Spinal cord (tissue), 10 donors: ENCODE measurements at places on chromosomes 2 and 18.

DNA sequence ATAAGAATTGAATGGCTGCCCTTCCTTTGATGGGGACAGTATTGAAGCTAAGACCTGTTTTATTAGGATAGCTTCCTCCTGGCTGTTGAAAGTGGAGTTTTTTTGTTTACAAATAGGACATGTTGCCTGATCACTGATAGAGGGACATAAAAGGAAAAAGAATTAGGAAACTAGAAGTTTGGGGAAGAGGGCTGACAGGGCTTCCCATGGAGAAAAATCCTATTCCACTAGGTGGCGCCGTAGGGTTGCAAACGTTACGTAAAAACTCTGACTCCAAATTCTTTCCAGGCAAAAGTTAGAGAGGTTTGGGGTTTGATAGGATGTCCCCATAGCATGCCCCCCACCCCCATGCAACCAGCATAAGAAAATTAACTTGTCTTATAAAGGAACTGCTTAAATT lies 11.1 kb upstream of the RBFA start:
- H3K27me3 ChIP-seq, result no peaks in the 10 kb centered on the region
- H3K36me3 ChIP-seq, result no peaks in the 10 kb centered on the region
- no peaks in the 10 kb centered on the region for H3K4me1 ChIP-seq
- no peak overlapping the region for H3K27ac ChIP-seq

DNA sequence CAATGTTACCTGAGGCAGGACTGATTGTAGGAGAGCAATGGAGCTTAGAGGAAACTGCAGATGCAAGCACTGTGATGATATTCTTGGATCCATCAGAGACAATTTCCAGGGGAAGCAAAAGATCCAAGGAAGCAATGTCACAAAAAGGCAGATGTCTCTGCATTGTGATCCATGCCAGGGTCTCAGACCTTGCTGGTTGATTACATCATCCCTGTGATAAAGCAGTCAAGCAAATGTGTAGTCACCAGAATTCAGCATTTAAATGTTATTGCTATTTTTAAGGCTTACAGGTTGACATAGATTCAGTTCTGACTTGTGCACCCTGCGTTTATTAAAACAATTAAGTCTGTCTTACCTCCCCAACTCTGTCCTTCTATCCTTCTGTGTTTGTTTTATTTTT lies 56.8 kb upstream of the CCDC85A start:
- H3K36me3 ChIP-seq, result no peaks in the 10 kb centered on the region
- H3K27ac ChIP-seq, result no peak overlapping the region
- no peaks in the 10 kb centered on the region for H3K27me3 ChIP-seq

GRCh38 chr2:226802573-226802972 lies 3.0 kb upstream of the IRS1 start:
- peak; percentile 72 for DNase-seq
- no peaks in the 10 kb centered on the region for H3K27me3 ChIP-seq
- H3K36me3 ChIP-seq, result peaks cover 6% of the 10 kb centered on the region
- no peak overlapping the region for H3K27ac ChIP-seq

DNA sequence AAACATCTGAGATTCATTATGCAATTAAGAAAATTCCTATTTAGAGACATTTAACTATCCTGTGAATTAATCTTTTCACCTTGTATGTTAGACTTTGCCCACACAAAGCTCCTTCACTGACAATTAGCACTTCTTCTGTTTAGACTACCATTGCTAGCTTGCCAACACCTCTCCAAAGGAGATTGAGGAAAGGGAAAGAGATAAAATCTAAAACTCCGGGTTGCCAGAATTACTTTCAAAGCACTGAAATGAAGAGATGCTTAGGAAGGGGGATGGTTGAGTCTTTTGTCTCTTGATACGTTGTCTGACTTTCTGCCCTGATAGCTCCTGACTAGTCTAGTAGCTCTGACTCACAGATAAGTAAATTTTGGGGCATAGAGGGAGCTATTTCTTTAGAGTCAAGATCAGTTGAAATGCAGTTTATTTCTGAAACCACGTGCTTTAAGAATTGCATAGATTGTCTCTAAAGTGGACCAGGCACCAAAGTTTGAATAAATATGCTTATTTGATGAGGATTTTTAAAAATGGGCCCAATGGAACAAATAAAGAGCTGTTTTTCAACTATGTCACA lies 74.1 kb upstream of the DSEL start:
- H3K4me3 ChIP-seq, result no peak overlapping the region

DNA sequence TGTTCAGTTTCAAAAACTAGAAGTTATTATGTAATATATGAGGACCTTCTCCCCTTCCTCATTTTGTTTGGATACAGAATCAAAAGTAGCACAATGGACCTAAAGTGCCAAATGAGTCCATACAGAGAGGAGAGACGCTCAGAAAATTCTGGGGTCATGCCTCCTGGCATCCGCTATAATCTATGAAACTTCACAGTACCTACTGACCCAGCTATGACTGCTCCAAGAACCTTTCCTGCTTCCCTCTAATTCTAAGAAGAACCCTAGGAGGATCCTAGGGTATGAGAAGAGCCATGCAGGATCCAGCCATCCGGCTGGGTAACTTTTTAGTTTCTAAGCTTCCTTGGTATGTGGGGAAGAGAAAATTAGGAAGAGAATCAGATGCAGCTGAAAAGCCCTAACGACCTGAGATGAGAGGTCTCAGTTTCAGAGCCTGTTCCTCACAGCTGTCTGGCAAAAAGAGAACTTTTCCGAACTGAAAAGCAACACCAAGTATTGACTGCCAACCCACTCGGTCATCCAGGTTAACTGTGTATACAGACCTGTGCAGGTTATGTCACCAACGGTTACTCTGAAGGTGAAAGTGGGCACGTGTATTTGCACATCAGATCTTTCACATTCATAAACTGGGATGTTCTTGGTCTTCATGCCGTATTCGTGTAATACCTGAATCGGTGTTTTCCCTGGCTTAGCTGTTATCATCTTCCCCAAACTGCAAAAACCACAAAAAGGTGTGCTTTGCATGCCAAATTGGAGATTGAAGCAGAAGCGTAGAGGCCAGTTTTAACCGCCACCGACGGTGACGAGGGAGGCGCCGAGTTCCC lies 1.1 kb downstream of the PRKRA start:
- H3K4me1 ChIP-seq, result peaks cover 17% of the 10 kb centered on the region
- peak; percentile 35 for DNase-seq
- no peaks in the 10 kb centered on the region for H3K27me3 ChIP-seq

GRCh38 chr2:99617811-99618210 lies 128.0 kb upstream of the REV1 start:
- no peaks in the 10 kb centered on the region for H3K36me3 ChIP-seq
- H3K4me3 ChIP-seq, result no peak overlapping the region
- DNase-seq, result no peak
- H3K27ac ChIP-seq, result no peak overlapping the region

GRCh38 chr2:96868555-96869280 lies 1.2 kb downstream of the SEMA4C start:
- no peaks in the 10 kb centered on the region for H3K27me3 ChIP-seq
- peak overlapping the region; percentile 90 for H3K27ac ChIP-seq
- peaks cover 46% of the 10 kb centered on the region for H3K36me3 ChIP-seq
- H3K4me1 ChIP-seq, result peaks cover 71% of the 10 kb centered on the region
- H3K4me3 ChIP-seq, result peak overlapping the region; percentile 77

DNA sequence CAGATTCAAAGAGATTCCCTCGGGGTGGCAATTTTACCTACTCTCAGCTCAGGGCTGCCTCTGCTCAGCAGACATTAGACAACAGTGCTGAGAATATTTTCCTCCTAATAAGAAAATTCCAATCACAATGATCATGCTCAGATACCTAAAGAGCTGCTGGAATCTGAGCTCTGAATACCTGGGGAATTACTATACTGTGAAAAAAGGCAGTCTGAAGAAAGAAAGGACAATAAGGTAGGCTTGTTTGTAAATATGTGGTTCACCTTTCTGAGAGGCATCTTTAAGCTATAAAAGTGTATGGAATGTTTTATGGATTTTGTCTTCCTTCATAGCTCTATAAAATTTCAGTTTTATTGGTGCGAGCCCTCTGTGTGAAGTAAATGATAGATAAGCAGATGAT lies 34.2 kb upstream of the FAM98A start:
- no peaks in the 10 kb centered on the region for H3K4me1 ChIP-seq
- H3K36me3 ChIP-seq, result no peaks in the 10 kb centered on the region
- no peak overlapping the region for H3K4me3 ChIP-seq
- DNase-seq, result no peak
- H3K27ac ChIP-seq, result no peak overlapping the region

DNA sequence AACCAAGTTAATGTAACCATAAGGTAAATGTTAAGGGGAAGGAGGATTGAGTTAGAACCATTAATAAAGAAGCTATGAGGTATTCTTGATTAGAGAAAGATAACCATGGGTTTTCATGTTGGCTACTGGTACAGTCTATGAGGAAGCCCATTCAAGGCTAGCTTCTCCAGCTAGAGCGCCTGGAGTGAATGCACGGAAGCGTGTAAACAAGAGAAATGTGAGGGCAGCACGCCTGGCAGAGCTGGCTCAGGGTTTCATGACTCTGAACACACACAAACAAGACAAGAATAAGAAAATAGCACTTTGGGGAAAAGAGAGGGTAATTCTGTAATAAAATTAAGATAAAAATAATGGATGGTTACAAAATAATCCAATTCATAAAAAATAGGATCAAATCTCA lies 255.3 kb downstream of the PDE11A start:
- H3K27me3 ChIP-seq, result no peaks in the 10 kb centered on the region
- no peak overlapping the region for H3K27ac ChIP-seq
- no peak overlapping the region for H3K4me3 ChIP-seq
- no peaks in the 10 kb centered on the region for H3K4me1 ChIP-seq

GRCh38 chr2:168602379-168602778 lies 146.3 kb downstream of the CERS6 start:
- no peaks in the 10 kb centered on the region for H3K36me3 ChIP-seq
- H3K4me1 ChIP-seq, result no peaks in the 10 kb centered on the region
- no peak overlapping the region for H3K27ac ChIP-seq
- no peak overlapping the region for H3K4me3 ChIP-seq
- H3K27me3 ChIP-seq, result no peaks in the 10 kb centered on the region

GRCh38 chr2:8475349-8476031 lies 206.4 kb upstream of the ID2 start:
- no peak overlapping the region for H3K4me3 ChIP-seq
- no peak overlapping the region for H3K27ac ChIP-seq
- H3K27me3 ChIP-seq, result no peaks in the 10 kb centered on the region

- H3K36me3 ChIP-seq, result no peaks in the 10 kb centered on the region
- DNase-seq, result no peak
- H3K4me3 ChIP-seq, result no peak overlapping the region
- no peak overlapping the region for H3K27ac ChIP-seq
- no peaks in the 10 kb centered on the region for H3K27me3 ChIP-seq
These were observed 36.9 kb upstream of the SLC14A1 start for GRCh38 chr18:45686891-45687611.

- H3K36me3 ChIP-seq, result no peaks in the 10 kb centered on the region
- H3K4me3 ChIP-seq, result no peak overlapping the region
- DNase-seq, result no peak
- no peaks in the 10 kb centered on the region for H3K27me3 ChIP-seq
- no peak overlapping the region for H3K27ac ChIP-seq
- peaks cover 3% of the 10 kb centered on the region for H3K4me1 ChIP-seq
These were observed 5.2 kb upstream of the RMC1 start for GRCh38 chr18:23498117-23498516.

- H3K4me1 ChIP-seq, result no peaks in the 10 kb centered on the region
- H3K4me3 ChIP-seq, result no peak overlapping the region
- H3K36me3 ChIP-seq, result no peaks in the 10 kb centered on the region
- DNase-seq, result no peak
- no peak overlapping the region for H3K27ac ChIP-seq
These were observed 191.0 kb upstream of the FN1 start for GRCh38 chr2:215626812-215627281.

GRCh38 chr2:40559175-40559574 lies 107.3 kb upstream of the SLC8A1 start:
- no peaks in the 10 kb centered on the region for H3K4me1 ChIP-seq
- no peak overlapping the region for H3K4me3 ChIP-seq
- H3K36me3 ChIP-seq, result no peaks in the 10 kb centered on the region
- no peaks in the 10 kb centered on the region for H3K27me3 ChIP-seq
- H3K27ac ChIP-seq, result no peak overlapping the region

DNA sequence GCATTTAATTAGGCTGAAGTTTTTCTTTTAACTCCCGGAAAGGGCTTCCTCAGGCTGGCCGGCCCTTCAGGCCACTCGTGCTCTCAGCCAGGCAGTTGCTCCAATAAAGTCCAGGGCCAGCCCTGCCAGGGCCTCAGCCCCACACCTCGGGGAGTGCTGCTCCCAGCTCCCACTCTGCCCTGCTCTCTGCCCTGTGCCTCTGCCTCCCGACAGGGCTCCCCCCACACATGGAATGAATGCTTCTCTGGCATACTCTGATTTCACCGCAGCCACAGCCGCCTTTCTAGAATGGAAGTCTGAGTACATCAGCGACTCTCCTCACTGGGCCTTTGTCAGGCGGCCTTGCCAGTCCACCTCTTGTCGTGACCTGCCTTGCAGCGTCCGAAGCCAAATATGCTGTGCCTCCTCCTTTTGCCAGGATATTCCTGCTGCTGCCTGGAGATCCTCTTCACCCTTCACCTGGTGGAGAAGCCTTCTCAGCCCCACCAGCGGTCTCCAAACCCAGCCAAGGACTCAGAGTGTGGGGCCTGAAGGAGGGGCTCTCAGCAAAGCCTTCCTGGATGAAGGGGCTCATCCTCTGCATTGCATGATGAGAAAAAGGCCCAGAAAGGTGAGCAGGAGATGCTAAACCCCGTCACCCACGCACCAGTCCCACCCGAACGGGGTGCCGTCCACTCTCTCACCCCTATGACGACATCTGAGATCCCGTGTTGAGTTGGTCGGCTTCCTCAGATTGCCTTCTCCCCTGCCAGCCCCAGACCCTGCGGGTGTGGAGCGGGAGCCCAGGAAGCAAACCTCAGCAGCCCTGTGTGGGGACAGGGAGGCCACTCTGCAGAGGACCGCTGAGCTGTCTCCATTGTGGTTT lies 472.7 kb upstream of the HS6ST1 start:
- no peak overlapping the region for H3K4me3 ChIP-seq
- DNase-seq, result no peak
- H3K36me3 ChIP-seq, result no peaks in the 10 kb centered on the region
- no peaks in the 10 kb centered on the region for H3K27me3 ChIP-seq

GRCh38 chr2:160703648-160704585 lies 210.3 kb upstream of the RBMS1 start:
- H3K27me3 ChIP-seq, result no peaks in the 10 kb centered on the region
- H3K36me3 ChIP-seq, result no peaks in the 10 kb centered on the region
- no peak for DNase-seq
- H3K4me3 ChIP-seq, result no peak overlapping the region
- no peaks in the 10 kb centered on the region for H3K4me1 ChIP-seq

DNA sequence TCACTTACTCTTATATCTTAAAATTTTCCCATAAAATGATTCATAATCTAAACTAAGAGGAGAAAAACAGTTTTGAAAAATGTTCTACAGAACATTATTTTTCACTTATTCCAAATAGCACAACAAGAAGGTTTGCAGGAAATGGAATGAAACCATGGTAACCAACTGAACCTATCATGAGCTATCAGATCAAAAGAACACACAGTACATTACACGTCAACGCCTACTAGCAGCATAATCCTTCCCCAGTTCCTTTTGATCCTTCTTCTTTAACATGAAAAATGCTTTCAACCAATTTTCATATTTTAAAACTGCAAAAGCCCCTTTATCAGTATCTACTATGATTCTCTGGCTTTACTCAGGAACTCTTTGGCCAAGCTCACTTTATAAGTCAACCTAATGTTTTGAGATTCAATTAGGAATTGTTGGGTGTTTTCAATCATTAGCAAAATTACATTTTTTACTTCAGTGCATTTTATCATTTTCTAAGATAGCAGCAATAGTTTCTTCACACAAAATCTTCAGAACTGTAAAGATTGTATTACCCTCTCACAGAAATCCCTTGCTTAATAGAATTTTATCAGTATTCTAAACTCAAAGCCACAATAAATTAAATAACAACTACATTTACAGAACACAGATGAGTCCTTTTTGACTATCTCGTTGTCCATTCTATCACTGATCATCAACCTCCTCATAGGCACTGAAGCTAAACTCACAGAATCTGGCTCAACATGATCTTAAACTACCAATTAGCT lies 102.5 kb downstream of the CHN1 start:
- H3K4me1 ChIP-seq, result no peaks in the 10 kb centered on the region
- no peak for DNase-seq
- H3K36me3 ChIP-seq, result no peaks in the 10 kb centered on the region
